Cardiac ventricle fibroblast (primary cell): ENCODE measurements at places on chromosomes 16 and 17. TPM values are rescaled to one million over a fixed set of nuclear protein-coding genes. Genes with fewer than 3 reads are reported as not detected.

SCN4A gene
- not detected in 2 replicates for total RNA-seq

RAMP2 gene
- total RNA-seq = 0.24 and 1.8 TPM in 2 replicates

ABCC6 gene
- 0.12 and 1.4 TPM in 2 replicates for total RNA-seq

ABCA9 gene
- total RNA-seq = 110 and 113 TPM in 2 replicates

KRT20 gene
- not detected in 2 replicates for total RNA-seq

HLF gene
- total RNA-seq = 0.44 and 2.6 TPM in 2 replicates

AHSP gene
- not detected in 2 replicates for total RNA-seq

TMEM106A gene
- 1.5 and 2.0 TPM in 2 replicates for total RNA-seq

DPEP3 gene
- not detected in 2 replicates for total RNA-seq

ICAM2 gene
- total RNA-seq = 12.2 and 17.6 TPM in 2 replicates

PLXDC1 gene
- 8.8 and 15.4 TPM in 2 replicates for total RNA-seq

COPRS gene
- total RNA-seq = 70.4 and 131 TPM in 2 replicates

PRMT7 gene
- total RNA-seq = 32.4 and 33.9 TPM in 2 replicates

WNT9B gene
- not detected in 2 replicates for total RNA-seq

VTN gene
- 1.4 and 3.5 TPM in 2 replicates for total RNA-seq

CIBAR2 gene
- not detected in 2 replicates for total RNA-seq

TNP2 gene
- total RNA-seq = not detected in 2 replicates

FADS6 gene
- total RNA-seq = not detected in 2 replicates

KRTAP9-4 gene
- total RNA-seq = not detected in 2 replicates

TMEM170A gene
- total RNA-seq = 6.8 and 8.1 TPM in 2 replicates

MYBBP1A gene
- 49.3 and 58.6 TPM in 2 replicates for total RNA-seq

SDR42E2 gene
- not detected in 2 replicates for total RNA-seq

HES7 gene
- not detected in 2 replicates for total RNA-seq

PPP1R27 gene
- not detected in 2 replicates for total RNA-seq

NETO2 gene
- total RNA-seq = 9.7 and 17.5 TPM in 2 replicates

MYH3 gene
- total RNA-seq = 0.24 and 4.0 TPM in 2 replicates

TSNAXIP1 gene
- total RNA-seq = 0.15 and 0.62 TPM in 2 replicates

CDH5 gene
- total RNA-seq = 13.7 and 15.6 TPM in 2 replicates

SALL1 gene
- total RNA-seq = 1.4 and 1.5 TPM in 2 replicates

KCNG4 gene
- not detected in 2 replicates for total RNA-seq

GFOD2 gene
- total RNA-seq = 8.5 and 11.8 TPM in 2 replicates

KRT222 gene
- total RNA-seq = not detected in 2 replicates

PRKCB gene
- 0.15 TPM in 1 of 2 replicates, not detected in the other for total RNA-seq

ADGRG1 gene
- total RNA-seq = 1.7 and 5.0 TPM in 2 replicates

KRTAP2-1 gene
- total RNA-seq = not detected in 2 replicates

ANKRD40CL gene
- not detected in 2 replicates for total RNA-seq

FNDC8 gene
- total RNA-seq = not detected in 2 replicates

TERB1 gene
- total RNA-seq = not detected in 2 replicates

CACNG3 gene
- total RNA-seq = not detected in 2 replicates
